ENCODE measurements at places on chromosomes 3 and 15.

DNA sequence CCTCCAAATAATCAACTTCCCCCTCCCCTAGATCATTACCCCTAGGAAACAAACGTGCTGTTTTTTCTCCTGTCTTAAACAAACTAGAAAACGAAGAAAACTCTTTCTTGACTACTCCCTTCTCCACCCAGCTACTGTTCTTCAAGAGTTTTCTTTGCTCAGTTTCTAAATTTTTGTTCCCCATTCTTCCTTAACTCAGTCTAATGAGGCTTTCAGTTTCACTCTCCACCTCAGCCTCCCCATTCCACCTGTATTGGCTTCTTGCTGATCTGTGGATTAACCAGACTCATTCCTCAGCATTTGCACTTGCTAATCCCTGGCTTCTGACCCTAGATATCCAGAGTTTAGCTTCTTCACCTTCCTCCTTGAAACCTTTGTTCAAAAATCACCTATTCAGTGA lies 26.8 kb downstream of the SERPINI1 start:
- DNase-seq = no peak

GRCh38 chr3:112019716-112020115 lies 14.8 kb upstream of the TMPRSS7 start:
- no peak for DNase-seq

GRCh38 chr3:13132281-13132680 lies 59.1 kb upstream of the IQSEC1 start:
- DNase-seq = no peak

- no peak for DNase-seq
These were observed 120.0 kb downstream of the PLD1 start for GRCh38 chr3:171690281-171690680.

DNA sequence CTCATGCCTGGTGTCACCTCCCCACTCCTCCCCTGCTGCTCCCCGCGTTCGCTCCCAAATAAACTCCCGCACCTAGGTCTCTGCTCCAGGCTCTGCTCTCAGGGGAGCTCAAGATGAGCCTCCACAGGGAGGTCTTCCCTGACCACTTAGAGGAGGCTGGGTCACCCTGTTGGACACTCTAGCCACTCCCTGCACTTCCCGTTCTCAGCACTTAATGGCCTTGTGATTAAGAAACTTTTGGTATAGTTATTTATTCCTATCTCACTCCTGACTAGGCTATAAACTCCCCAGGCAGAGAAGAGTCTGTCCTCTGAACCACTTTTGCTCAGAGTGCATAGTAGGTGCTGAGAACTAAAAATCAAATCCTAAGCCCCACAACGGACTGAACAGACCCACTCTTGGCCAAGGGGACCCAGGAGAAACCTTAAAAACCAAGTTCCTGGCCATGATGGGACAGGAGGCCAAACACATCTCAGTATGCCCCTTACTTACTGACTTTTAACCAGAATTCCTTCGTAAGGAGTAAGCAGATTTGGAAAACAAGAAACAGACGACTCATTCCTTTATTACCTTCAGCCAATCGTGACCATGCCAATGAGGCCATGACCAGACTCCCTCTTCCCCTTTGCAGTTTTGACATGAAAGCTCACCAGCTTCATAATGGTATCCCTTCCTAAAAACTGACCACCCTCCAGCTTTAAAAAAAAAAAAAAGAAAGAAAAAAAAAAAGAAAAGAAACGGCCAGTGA lies 69.0 kb upstream of the HRH1 start:
- DNase-seq = peak; percentile 50

DNA sequence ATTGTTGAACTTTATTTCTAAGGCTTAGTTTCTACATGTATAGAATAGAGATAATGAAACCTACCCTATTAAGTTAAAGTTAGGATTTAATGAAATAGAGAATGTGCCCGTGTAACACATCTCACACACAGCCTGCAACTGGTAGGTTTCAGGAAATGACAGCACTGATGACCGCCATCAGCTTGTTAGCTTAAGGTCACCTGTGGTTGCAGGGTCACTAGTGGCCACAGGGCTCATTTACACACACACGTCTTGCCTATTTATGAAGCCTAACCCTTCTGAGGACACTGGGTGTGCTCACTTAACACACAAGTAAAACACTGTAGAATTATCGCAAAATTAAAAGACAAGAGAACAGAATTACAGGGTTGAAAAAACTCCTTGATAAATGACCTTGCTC lies 20.1 kb downstream of the CHRM5 start:
- DNase-seq = no peak

- no peak for DNase-seq
These were observed 7.9 kb downstream of the VGLL4 start for GRCh38 chr3:11635680-11636393.

DNA sequence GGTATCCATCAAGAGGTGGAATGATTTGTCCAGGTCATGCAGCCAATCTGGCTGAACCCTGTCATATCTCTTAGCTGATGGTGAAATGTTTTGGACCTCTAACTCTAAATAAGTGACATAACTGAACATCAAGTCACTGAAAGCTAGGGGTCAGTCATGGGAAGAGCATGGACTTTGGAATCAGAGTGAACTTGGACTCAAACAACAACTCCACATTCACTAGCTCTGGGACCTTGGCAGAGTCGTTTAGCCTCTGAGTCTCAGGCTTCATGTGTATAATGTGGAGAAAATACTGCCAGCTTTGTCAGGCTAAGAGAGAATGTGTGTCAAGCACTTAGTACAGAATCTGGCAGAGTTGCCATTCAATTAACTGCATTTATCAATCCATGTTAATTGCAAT lies 557.8 kb upstream of the CFAP20DC start:
- DNase-seq = peak; percentile 24

DNA sequence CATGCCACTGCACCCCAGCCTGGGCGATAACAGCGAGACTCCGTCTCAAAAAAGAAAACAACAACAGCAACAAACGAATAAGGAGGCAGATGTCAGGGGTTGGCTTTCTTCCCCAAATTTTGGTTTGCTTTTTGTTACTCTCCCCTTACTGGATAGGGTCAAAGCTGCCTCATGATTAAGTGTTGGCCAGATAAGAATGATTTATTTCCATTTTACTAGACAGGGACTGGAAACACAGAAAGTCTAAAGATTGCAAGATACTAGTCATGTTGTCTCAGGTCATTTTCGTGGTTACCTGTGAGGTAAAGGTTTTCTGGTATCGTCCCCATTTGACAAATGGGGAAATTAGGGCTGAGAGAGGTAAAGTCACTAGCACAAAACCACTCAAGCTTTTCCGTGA lies 18.6 kb upstream of the ETV5 start:
- DNase-seq = no peak

DNA sequence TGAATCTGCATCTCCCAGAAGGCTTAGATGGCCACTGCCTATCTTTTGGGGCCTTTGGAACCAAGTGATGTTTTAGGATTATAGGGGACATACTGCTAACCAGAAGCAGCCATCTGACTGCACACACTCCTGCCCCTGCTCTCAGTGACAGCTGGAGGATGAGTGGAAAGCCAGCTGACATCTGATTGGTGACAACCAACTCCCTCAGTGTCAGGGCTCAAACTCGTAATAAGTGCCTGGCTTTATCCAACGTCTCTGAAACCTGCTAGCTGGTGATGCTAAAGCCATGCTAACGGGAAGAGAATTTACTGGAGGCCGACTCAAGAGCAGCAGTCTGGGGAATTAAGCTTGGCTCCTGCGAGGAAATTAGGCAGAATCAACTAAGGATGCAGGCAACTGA lies 35.1 kb downstream of the KY start:
- no peak for DNase-seq

- DNase-seq = no peak
These were observed 163.0 kb upstream of the SLC2A2 start for GRCh38 chr3:171189394-171190080.

- no peak for DNase-seq
These were observed 276.5 kb downstream of the EDEM1 start for GRCh38 chr3:5463991-5464390.

GRCh38 chr3:186965141-186965879 lies 35.0 kb downstream of the ST6GAL1 start:
- DNase-seq = no peak

All from GM03348 (cell line).